ENCODE measurements at places on chromosomes 3 and 15. TPM values are rescaled to one million over a fixed set of nuclear protein-coding genes. Genes with fewer than 3 reads are reported as not detected.

SLC28A1 gene
- 1.9 TPM for polyA plus RNA-seq

GRCh38 chr3:28198974-28199373 lies 42.4 kb upstream of the CMC1 start:
- DNase-seq: no peak

- DNase-seq: peak; percentile 59
These were observed 2.7 kb downstream of the ADAMTS7 start for GRCh38 chr15:78808550-78808949.

GRCh38 chr3:36219398-36219797 lies 160.9 kb upstream of the STAC start:
- no peak for DNase-seq

DNA sequence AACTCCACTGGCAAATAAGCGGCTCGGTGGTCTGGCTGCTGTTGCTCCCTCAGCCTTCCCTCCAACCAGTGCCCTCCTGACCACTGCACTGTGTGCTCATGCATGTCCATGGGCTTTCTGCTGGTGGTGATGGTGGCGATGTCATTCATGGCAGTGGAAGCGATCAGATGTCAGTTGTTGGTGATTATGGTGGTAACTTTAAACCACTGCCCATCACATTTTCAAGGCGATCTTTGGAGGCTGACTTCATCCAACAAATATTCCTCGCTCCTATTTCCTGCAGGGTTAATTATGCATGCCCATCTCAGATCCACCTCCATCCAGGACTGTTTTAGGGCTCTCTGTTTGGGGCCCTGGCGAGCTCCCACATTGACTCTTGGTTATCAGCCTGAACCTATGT lies 13.4 kb upstream of the HCN4 start:
- DNase-seq: no peak

- DNase-seq: peak; percentile 47
These were observed 15.4 kb downstream of the SH3BP5 start for GRCh38 chr3:15316998-15317435.

GRCh38 chr3:126888186-126888760 lies 94.6 kb upstream of the PLXNA1 start:
- no peak for DNase-seq

GRCh38 chr3:18288243-18288642 lies 136.9 kb downstream of the SATB1 start:
- no peak for DNase-seq

DNA sequence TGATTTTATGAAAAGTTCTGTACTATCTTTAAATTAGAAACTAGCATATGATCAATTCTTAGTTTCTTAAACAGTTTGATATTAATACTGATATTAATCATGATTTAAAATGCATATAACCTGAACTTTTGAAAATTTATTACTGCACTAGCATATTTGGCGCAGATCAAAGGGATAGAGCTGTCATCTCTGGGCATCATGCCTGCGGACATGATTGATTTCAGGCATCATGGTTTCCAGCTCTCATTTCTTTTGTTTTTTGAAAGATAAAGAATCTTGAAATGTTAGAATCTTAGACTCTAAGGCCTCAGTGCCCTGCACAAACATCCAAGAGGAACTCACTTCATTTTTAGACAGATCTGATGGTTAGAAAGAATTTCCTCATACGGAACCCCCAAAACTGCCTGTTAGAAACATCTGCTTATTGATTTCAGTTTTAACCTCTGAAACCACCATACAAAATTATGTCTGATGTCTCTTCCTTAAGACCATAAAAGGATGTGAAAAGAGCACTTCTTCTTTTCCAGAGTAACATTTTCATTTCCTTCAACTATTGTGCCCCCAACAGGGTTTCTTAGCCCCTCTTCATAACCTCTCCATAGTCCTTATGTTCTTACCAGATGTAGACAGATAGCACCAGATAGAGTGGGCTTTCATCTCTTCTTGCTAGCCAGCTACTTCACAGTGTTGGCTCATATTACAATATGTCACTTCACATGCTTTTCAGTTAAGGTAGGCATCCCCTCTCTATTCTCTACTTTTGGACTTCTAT lies 110.8 kb downstream of the BBX start:
- no peak for DNase-seq

DNA sequence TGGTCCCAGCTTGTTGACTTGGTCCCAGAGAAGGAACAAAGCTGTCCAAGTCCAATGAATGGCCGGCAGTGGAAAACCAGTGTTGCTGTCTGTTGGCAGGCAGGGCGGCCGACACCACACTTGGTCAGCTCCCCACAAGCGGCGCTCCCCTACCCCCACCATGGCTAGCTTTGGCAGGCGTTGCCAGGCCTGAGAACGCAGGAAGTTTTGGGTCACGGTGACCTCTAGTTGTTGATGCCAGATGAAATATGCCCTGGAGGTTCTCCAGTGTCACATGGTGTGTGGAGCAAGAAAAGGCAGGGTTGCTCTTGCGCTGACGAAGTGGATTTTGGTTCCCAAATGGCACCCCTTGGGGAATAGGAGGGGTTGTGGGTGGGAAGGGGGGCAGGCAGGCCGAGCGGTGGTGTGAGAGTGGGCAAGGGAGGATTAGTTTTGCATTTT lies 72.7 kb upstream of the TPRG1 start:
- DNase-seq: peak; percentile 84

GRCh38 chr15:67107014-67107812 lies 41.8 kb downstream of the SMAD3 start:
- DNase-seq: peak; percentile 62

LRRC2 gene
- 20.7 TPM for polyA plus RNA-seq

GRCh38 chr15:101215681-101216080 lies 36.2 kb downstream of the CHSY1 start:
- DNase-seq: no peak

GRCh38 chr3:107271787-107272387 lies 105.4 kb upstream of the CCDC54 start:
- DNase-seq: no peak

DNA sequence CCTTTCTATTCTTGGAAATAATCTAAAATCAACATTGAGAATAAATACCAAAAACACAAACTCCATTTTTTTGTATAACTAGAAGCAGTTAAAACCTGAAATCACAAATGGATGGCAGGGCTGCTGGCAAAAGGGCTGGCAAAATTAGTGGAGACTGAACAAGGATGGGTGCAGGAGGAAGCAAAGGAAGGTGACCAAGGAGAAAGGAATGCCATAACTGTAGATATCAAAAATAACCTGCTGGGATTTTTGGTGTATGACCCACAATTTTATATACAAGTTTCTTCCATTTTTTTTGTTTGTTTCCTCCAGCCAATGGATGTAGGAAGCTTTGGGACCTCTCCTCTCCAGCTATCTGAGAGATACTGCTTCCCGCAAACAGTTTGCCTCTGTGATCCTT lies 12.7 kb downstream of the CFAP44 start:
- DNase-seq: no peak

ACTC1 gene
- 12,542 TPM for polyA plus RNA-seq

DNA sequence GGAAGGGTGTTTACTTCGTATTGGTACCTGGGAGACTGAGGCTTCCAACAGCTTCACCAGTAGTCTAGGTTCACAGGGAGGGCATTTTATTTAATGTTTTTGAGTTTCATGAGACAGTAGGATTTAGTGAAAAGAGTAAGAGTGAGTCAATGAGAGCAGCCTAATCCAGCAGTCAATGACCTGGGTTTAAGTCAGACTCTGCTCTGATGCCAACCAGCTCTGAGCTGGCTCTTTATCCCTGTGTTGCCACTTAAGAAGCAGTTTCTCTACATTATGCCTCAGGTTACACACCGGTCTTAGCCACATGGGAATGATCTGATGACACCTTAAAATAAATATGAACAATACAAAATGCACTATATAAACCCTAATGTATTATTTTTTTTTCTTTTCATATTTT lies 59.4 kb upstream of the KCNMB2 start:
- DNase-seq: no peak

DNA sequence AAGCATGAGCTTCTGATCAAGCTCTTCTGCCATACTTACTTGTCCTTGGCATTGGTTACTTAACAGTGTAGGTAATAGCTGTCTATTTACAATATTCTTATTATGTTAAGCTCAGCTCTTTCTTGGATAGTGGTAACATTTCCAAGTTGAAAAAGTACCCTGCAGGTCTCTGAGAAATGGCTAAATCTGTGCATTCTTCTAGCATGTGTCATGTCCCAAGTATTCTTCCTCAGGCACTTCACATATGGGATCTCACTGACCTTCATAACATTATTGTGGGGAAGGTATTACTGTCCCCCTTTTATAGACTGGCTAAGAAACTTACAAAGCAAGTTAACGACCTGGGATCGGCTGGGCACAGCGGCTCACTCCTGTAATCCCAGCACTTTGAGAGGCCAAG lies 236.1 kb downstream of the RORA start:
- DNase-seq: no peak

GRCh38 chr3:130276203-130276803 lies 69.2 kb upstream of the COL6A5 start:
- DNase-seq: no peak

DNA sequence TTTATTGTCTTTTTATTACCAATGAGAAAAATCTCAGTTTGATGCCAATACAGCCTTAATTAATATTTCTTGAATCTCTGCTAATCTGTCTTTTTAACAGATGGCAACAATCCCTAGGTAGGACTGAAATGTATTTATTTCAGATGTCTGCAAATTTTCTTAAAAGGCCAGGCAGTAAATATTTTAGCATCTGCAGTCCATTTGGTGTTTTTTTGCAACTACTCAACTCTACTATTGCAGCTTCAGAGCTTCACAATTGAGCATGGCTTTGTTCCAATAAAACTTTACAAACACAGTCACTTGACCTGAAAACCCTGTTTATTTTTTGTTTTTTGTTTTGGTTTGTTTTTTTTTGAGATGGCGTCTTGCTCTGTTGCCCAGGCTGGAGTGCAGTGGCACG lies 82.7 kb downstream of the RARB start:
- DNase-seq: no peak

DNA sequence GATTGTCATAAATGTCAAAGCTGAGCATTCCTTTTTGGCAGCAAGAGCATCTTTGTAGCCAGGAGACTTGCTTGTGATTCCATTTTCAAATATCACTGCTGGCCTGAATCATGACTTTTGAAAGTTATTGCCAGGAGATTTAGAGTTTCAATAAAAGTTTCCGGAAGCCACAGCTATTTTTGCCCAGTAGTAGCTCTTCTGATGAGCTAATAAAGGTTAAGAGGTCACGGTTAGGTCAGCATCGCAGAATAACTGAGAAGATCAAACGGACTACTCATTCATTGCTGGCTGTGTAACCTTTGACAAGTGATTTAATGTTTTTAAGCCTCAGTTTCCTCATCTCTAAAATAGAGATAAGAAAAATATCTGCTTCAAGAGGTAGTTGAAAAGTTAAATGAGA lies 105.1 kb upstream of the ETV5 start:
- DNase-seq: no peak

JAGN1 gene
- polyA plus RNA-seq: 77.3 TPM

GRCh38 chr3:19348941-19349564 lies 200.7 kb downstream of the KCNH8 start:
- DNase-seq: no peak

B4GALT4 gene
- 13.0 TPM for polyA plus RNA-seq
